ENCODE measurements at places on chromosomes 2 and 18.

GRCh38 chr2:120846406-120847095 lies 110.9 kb downstream of the GLI2 start:
- DNase-seq = no peak

DNA sequence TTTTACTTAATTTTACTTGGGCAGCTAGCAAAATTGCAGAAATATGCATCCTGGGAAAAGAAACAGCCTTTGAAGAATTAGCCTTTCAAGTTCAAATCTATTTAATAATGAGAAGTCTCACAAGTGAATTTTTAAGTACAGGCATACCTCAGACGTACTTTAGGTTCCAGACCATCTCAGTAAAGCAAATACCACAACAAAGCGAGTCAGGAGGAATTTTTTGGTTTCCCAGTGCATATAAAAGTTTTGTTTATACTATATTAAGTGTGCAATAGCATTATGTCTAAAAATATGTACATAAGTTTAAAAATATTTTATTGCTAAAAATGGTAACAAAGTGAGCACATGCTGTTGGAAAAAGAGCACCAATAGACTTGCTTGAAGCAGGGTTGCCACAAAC lies 50.8 kb upstream of the TWSG1 start:
- DNase-seq = no peak

DNA sequence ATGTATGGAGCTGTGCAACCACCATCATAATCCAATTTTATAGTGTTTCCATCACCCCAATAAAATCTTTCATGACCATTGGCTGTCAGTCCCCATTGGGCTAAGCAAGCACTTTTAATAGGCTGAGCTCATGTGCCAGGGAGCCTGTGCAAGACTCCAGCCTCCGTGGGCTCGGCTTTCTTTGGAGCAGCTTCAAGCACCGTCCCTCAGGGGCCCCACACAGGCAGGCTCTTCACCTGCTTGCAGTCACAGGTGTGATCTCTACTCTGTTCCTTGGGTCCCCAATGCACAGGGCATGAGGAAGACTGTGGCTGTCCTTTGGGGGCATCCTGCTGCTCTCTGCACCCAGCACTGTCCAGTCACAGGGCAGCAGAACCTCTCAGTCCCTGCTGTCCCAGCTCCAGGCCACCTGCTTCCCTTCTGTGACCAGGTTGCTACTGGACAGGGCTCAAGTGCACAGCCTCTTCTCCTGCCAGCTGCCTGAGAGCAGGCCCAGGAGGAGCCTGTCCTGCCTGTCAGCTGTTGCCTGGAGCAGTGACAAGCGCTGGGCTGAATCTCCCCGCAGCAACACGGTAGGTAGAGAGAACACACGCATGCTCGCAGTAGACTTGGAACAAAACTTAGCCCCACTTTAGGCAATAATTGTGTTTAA lies 40.7 kb upstream of the TMEM131 start:
- no peak for DNase-seq

- no peak for DNase-seq
Measured at GRCh38 chr2:197954328-197954727, 149.9 kb downstream of the PLCL1 start.

DNA sequence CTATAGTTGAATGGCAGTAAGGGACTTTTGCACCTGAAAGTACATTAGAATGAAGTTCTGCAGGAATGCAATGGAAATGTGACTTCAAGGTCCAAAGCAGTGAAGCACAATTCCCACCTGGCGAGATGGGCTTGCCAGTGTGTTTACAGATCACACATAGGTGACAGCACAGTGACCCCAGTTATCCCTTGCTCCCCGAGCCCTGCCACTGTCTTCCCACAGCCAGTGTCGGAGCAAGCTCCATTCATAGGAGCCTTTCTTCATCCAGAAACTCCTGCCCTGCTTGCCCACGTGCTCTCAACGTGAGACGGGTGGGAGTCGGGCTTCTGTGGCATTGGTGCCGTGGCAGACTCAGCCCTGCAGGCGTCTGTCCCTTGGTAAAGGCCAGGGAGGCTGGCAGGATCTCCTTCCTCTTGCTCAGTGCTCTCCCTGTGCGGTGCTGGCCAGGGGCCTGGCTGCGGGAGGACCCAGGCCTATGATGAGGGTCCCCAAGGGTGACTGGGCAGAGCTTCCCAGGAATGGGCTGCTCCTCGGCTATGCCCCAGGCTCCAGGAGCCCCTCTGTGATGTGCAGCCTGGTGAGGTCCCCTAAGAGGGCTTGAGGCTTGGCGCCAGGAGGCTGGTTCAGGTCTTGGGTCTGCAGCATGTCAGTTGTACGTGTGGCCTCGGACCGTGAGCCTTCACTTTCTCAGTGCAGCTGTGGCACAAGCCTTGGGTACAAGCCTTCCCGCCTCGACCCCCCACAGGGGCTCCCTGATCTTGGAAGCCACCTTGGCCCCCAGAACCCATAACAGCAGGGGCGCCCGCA lies 40.2 kb downstream of the SNED1 start:
- DNase-seq = no peak

DNA sequence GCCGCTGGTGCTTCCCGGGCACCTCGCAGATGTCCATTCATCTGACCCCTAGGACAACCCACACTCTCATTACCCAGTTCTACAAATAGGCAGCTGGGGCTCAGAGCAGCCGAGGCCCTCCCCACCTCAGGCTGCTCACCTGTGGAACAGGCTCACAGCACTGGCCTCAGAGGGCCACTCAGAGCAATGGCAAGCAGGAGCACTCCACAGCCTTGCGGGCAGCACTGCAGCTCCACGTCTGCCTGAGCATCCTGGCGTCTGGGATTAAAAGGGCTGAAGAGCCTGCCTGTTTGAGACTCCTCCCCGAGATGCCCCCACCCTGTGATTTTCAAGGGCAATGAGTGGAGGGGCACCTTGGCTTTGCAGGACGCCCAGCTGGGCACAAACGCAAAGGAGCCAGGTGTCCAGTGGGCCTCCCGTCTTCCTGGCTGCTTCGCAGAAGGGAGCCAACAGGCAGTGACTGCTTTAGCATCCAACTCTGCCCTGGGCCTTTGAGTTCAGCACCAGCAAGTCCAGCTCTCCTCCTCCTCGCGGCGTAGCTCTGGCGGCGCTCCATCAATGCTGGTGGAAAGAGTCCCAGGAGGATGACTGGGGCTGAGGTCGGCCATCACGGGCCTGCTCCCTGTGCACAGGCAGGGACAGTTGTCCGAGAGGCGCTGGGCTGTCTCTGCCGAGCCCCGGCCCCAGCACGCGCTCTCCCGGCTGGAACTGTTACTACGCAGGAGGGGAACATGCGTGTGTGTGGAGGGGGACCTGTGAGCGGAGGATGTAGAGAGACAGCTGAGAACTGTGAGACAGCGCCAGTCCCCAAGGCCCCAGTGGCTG lies 297.2 kb downstream of the NDUFA10 start:
- DNase-seq = no peak

DNA sequence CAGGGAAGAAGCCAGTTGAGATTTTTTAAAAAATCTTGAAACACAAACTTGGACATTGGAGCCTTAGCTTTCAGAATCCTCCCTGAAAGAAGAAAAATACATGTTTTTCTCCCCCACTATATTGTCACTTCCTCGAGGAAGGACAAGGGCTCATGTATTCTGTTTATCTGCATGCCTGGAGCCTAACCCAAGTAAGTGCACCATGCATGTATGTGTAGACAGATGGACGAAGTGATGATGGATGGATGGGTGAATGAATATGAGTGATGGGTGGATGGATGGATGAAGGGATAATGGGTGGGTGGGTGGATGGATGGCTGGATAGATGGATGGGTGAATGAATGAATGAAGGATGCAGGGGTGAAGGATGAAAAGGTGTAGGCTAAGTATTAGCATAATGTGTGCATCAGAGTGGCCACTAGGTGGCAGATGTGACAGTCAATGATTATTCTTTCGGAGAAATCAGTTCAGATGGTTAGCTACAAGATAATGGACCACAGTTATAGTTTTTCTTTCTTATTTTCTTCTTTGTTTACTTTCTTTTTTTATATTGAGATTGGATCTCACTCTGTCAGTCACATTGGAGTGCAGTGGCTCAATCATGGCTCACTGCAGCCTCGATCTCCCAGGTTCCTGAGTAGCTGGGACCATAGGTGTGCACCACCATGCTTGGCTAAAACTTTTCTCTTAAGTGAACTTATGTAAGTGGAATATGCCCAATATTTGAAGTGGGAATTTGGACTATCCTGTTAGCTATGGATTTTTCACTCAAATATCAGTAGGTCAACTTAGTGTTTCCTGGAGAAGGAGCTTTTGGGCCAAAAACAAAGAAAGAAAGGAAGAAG lies 18.5 kb upstream of the CCDC93 start:
- no peak for DNase-seq

DNA sequence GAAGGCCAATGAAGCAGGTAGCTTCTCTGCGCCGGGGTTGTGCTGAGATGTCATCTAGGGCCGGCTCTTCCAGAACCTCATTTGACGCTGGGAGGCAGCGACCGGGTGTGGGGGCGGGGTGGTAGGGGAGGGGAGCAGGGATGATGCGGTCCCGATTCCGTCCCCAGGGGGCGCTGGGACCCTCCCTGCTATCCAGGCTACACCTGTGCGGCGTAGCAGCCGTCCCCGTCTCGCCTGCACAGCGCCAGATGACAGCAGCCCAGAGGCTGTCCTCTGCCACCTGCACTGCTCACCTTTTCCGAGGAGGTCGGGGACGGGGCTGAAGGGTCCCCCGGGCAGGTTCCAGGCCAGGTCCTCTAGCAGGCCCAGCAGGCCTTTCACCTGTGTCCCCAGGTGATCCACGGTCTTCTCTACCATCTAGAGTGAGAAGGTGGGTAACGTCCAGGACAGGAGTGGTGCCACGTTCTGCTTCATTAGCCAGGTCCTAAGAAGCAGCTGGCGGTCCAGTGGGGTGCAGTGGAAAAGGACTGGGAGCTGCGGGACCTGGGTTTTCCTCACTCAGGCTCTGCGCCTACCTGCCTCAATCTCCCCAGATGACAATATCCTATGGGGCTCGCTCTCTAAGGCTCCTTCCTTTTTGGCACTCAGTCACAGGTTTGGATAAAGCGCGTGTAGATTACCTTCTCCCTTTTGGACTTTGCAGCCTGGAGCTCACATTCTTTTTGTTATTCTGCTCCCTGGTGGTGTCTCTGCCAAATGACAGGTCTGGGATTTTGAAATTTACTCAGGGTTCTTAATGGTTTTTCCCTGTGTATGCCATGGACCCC lies 56.0 kb upstream of the RAB6C start:
- peak; percentile 3 for DNase-seq

GRCh38 chr18:39724652-39725051 lies 2159.1 kb upstream of the CELF4 start:
- DNase-seq = no peak

DNA sequence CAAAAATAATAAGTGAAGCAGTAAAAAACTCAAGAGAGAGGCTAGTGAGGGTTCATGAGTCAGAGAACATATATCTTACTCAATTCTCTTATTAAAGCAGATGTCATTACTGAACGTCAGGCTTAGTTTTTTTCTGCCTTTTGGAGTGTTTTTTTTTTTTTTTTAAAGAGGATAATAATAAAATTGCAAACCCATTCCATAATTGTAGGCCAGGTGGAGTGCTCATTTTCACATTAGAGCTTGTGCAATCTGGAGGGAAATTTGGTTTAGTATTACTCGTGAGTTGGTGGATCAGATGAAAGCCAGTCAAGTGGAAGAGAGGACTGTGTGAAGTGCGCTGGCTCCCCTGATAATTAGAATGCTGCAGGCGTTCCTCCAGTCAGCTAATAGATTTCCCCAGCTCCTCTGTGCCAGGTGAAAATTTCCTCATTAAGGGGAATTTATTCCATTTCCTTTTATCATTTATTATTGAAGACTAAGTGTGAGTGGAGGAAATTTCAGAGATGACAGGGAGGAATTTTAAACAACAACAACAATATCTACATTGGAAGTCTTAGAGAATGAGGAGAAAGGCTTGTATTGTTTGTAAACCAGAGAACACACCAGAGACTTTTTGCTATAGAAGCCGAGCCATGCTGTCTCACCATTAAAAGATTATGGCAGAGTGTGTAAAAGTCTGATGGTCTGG lies 74.6 kb downstream of the CPS1 start:
- no peak for DNase-seq

- no peak for DNase-seq
Measured at GRCh38 chr2:75155115-75155514, 44.2 kb downstream of the TACR1 start.

DNA sequence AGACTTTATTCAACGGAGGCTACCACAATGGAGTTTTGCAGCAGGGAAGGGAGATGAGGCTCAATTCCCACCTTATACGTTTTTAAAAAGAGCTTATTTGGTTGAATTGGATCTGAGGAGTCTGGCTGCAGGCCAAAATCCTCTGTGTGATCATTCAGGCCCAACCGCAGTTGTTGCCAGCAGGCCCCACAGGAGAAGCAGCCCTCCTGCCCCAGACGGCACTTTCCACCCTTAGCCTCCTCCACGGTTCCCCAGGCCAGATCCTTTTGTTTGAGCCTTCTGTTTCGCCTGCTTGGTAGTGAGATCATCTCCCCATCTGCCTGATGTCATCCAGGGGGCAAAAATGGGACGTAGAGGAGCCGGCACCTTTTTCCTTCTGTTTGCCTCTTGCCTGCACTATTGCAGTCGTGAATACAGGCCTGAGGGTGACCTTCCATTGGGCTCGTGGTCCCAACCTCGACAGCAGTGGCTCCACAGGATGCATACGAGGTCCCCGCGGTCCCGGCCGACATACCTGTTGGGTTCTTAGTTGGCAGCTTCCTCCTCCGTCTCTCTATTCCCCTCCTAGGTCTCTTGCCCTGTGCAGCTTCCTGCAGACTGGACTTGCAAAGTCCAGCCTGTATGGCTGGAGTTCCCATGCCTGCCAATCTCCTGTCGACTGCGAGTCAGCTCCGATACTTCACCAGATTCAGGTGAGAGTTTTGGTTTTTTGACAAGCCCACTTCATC lies 9.3 kb upstream of the GPR35 start:
- DNase-seq = no peak

DNA sequence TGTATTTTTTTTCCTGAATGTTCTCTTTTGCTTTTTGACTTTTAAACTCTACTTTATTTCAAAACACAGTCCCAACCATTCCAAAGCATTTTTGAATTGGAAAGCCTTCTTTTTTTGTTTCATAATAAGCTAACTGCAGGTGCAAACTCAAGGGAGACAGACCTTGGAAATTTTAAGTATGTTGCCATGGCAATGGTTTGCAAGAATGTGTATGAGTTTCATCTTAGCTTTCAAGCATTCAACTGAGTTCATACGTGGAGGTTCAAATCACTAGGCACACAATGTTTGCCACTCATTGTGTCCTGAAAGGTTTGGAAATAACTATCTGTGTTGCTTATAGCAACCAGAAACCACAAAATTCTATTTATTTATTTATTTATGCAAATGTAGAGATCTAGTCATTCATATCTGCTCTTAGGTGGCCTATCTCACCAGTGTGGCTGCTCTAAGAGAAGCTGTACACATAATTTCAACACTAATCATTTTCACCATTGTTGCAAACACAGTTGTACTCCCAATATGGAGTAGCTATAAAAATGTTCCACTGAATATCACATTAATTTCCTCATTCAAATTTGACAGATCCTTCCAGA lies 805.7 kb upstream of the FSHR start:
- DNase-seq = no peak
